ENCODE measurements at places on chromosomes 2 and 18. TPM values are rescaled to one million over a fixed set of nuclear protein-coding genes. Genes with fewer than 3 reads are reported as not detected.

The GRHL1 gene
- 0.86 TPM for total RNA-seq

The KCNE4 gene
- 14.8 TPM for total RNA-seq

The KIF1A gene
- total RNA-seq: 4.1 TPM

The PELI1 gene
- 21.9 TPM for total RNA-seq

The RND3 gene
- 103 TPM for total RNA-seq

The ANTXR1 gene
- total RNA-seq: 98.0 TPM

The NAT8 gene
- not detected for total RNA-seq

The KCNIP3 gene
- 29.2 TPM for total RNA-seq

The PARD3B gene
- 40.8 TPM for total RNA-seq

The UGT1A1 gene
- total RNA-seq: not detected

The FLACC1 gene
- total RNA-seq: 4.5 TPM

The FSIP2 gene
- total RNA-seq: 0.83 TPM

The CSRNP3 gene
- 1.9 TPM for total RNA-seq

The IL18RAP gene
- 11.3 TPM for total RNA-seq

The LRRTM1 gene
- 1.2 TPM for total RNA-seq

The HRH4 gene
- total RNA-seq: not detected

The CMPK2 gene
- total RNA-seq: 7.3 TPM

The PRSS56 gene
- total RNA-seq: not detected

The TNFRSF11A gene
- total RNA-seq: 1.7 TPM

The IL1R1 gene
- 55.6 TPM for total RNA-seq

The XPO1 gene
- total RNA-seq: 63.4 TPM

The RGPD4 gene
- not detected for total RNA-seq

The INO80C gene
- total RNA-seq: 10.8 TPM

The CABLES1 gene
- total RNA-seq: 3.8 TPM

The APCDD1 gene
- total RNA-seq: 47.1 TPM

The HEATR5B gene
- 21.2 TPM for total RNA-seq

The SCYGR4 gene
- total RNA-seq: not detected

The FOXD4L1 gene
- not detected for total RNA-seq

The MRPL44 gene
- total RNA-seq: 19.6 TPM

The METAP1D gene
- total RNA-seq: 3.1 TPM

The ACADL gene
- total RNA-seq: 2.1 TPM

The TCF4 gene
- 59.4 TPM for total RNA-seq

The KIF3C gene
- total RNA-seq: 6.8 TPM

The GGCX gene
- 25.3 TPM for total RNA-seq

The PTMA gene
- 798 TPM for total RNA-seq

The DSEL gene
- 8.6 TPM for total RNA-seq

The LAMA3 gene
- total RNA-seq: 7.5 TPM
